ENCODE measurements at places on chromosomes 11 and 22.

- DNase-seq: peak; percentile 24
Observed at GRCh38 chr11:280706-281485, 2.7 kb downstream of the NLRP6 start.

- no peak for DNase-seq
Observed at GRCh38 chr22:44311855-44312170, 938 bp downstream of the SHISAL1 start.

- DNase-seq: peak; percentile 74
Observed at GRCh38 chr11:57310630-57311086, 14.1 kb downstream of the TNKS1BP1 start.

GRCh38 chr11:132925825-132926469, 606.4 kb downstream of the OPCML start:
- peak; percentile 86 for DNase-seq

GRCh38 chr11:30816959-30817880, 231.1 kb upstream of the MPPED2 start:
- no peak for DNase-seq

- DNase-seq: no peak
Observed at GRCh38 chr11:133835593-133836548, 9.4 kb downstream of the SPATA19 start.

DNA sequence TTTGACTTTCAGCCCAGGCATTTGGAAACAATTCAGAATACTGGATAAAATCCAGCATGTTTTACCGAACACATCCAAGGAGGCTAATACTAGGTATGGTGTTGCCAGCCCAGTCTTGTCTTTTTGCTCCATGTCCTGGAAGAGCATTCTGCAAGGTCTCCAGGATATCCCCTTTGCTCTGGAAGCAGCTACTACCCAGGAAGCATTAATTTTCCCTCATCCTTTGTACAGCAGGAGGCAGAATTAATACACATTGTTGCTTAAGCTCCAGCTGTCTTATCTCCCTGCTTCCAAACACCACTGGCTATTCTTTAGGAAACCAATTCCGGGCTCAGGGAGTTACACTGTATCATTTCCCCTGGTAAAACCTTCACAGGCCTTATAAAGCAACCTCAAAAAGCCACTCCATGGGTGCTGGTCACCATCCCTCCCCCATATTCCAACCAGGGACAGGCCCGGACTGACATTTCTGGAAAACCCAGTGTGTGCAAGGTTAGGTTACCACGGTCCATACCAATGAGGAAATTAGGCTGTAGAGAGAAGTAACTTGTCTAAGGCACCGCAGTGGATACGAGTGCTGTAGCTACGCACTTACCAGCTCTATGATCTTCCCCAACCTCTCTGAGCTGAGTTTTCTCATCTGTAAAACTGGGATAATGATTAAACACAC, 1.5 kb upstream of the UBASH3B start:
- DNase-seq: no peak

GRCh38 chr22:36027935-36028645, 534 bp downstream of the RBFOX2 start:
- peak; percentile 59 for DNase-seq

GRCh38 chr11:122099374-122100036, 16.5 kb downstream of the BLID start:
- no peak for DNase-seq

DNA sequence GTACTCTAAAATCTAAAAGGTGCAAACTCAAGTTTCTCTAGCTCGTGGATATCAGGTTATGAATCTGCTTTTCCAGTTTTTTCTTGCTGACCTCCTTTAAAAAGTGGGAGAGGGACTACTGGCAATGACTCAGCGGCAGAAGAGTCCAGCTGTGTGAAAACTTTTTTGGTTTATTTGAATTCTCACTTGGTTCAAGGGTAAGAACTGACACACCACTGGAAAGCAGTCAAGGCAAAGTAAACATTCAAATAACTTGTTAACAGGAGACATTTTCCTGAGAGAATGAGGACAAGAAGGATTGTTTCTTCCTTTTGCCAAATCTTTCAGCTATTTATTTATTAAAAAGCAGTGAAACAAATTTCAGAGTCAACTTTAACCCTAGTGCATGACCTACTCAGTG, 36.1 kb downstream of the CDON start:
- no peak for DNase-seq

DNA sequence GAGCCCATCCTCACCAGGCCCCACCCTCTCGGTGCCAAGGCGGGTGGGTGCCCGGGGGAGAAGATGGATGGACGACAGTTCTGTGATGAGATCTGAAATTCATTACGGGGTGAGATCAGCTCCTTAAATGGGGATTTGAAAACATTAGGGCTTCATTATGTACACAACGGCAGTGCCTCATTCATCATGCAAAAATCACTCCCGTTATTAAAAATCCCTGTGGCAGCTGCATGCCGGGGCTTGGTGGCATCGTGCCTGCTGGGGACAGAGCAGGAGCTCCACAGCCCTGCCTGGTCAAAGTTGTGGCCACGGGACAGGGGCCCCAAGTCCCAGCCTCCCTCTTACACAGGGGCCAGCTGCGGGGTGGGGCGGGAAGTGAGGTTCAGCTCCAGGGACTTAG, 20.2 kb downstream of the OTUB1 start:
- DNase-seq: no peak

GRCh38 chr11:64223001-64223651, 2.9 kb downstream of the TRPT1 start:
- DNase-seq: peak; percentile 52

DNA sequence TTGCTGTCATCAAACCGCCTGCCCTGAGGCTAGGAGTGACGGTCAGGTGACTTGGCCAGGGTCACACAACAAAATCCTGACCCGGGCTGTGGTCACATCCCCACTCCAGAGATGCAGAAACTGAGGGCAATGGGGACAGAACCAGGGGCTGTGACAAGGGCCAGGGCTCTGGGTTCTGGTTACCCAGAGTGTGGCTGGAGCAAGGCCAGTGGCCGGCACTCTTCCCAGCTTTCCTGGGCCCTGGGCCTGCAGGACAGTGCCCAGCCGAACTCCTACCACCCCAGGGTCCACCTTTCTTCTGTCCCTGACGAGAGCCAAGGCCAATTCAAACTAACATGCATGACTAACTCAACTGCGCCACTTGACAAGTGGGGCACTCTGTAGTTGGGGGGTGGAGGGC, 35.9 kb downstream of the ARVCF start:
- DNase-seq: peak; percentile 43

- DNase-seq: peak; percentile 58
Observed at GRCh38 chr22:29071261-29072045, 1.4 kb upstream of the KREMEN1 start.

DNA sequence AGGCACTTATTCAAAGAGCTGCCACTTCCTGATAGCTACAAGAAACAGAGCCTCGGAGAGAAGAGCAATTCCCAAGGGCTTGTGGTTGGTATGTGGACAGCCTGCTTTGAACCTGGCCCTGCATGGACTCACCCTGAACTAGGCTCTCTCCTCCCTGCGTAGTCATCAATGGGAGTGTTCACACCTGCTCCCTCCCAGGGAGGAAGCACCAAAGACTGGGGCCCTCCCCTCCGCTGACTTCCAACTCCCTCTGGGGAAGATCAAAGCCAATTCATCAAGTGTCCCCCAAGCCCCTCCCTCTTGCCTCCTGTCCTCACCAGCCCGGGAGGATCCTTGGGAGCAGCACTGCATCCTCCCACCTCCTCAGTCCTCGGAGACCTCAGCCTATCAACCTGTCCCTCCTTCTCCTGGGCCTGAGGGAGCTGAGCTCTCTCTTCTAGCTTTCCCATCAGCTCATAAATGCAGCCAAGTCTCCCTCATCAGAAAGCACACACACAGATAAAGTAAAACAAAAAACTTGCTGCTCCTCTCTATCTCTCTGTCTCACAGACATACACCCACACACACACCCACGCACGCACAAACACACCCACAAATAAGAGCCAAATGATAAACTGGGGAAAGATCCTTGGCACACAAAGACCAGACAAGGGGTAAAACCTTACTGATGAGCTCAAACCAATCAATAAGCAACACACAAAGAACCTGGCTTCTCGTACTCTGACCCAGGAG, 3.3 kb downstream of the A4GALT start:
- DNase-seq: no peak

- no peak for DNase-seq
Observed at GRCh38 chr11:26891501-26891900, 102.4 kb upstream of the FIBIN start.
